ENCODE measurements at places on chromosomes 11 and 22. TPM values are rescaled to one million over a fixed set of nuclear protein-coding genes. Genes with fewer than 3 reads are reported as not detected.

DNA sequence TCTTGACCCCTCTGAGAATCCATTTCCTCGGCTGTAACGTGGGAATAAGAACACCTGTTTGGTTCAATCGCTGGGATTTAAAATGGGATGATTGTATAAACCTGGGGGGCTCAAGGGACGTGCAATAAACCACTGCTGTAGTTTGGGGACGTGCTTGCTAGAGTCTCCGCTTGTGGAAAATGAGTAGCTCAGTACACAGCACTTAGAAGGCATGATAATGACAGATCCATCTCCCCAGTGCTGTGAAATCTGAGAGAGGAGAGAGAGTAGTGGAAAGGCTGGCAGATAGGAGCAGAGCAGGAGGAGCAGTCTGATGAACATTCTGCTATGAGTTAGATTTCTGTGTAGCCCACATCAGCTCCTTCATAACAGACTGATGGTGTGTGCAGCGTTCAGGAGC is 256.5 kb downstream of the MN1 start:
- DNase-seq, result no peak

DEFB131B gene
- polyA plus RNA-seq, result not detected

C1QTNF4 gene
- 1.2 TPM for polyA plus RNA-seq

OR5D18 gene
- not detected for polyA plus RNA-seq

SLC1A2 gene
- 0.70 TPM for polyA plus RNA-seq

HBG1 gene
- 0.56 TPM for polyA plus RNA-seq

DNA sequence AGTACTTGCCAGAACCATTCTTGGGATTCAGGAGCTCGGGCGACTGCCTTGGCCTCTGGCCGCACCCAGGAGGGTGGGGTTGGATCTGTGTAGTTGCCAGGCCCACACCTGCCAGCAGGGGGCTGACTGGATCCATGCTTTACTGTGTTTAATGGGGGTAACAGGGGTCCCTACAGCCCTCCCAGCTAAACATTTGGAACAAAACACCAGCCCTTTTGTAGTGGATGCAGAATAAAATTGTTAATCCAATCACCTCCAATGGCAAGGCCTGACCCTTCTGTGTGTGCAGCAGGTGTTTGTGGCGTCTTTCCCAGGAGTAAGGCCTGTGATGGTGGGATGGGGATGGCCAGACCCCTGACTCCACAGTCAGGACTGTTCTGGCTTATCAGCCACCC is 22.5 kb downstream of the SUN2 start:
- DNase-seq, result peak; percentile 24

DNA sequence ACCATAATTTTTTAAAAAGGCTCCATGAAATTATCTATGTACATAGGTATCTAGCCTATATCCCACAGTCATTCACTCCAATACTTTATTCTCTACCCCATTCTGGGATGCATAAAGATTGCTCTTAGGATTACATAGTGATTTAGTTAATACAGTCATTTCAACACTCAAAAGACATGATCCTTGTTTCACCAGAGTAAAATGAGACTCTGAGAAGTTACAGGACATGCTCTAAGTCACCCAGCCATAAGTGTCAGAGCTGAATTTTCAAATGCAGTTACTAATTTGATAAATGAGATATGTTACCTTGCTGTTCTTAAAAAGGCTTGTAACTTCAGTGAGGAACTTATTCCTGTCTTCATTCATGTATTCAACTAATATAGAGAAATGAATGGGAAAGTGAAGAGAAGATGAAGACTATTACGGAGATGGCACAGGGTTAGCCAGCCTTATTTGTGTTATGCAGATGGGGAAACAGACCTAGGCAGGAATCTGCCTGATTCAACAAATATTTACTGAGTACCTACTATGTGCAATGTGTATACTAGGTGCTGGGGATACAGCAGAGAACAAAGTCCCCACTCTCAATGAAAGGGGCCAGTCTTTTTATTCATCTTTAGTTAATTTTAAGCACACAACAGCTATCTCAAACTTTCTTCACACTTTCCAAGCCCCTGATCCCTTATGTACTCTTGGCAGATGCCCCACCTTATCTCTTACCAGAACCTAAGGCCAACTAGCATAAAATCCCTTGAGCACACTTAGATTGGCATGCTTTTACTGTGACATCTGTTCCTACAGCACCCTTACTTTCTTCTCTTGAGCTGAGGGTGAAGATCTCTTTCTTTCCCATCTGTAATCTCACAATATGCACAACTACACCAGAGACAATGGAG is 21.6 kb downstream of the MAPK1 start:
- no peak for DNase-seq

DNA sequence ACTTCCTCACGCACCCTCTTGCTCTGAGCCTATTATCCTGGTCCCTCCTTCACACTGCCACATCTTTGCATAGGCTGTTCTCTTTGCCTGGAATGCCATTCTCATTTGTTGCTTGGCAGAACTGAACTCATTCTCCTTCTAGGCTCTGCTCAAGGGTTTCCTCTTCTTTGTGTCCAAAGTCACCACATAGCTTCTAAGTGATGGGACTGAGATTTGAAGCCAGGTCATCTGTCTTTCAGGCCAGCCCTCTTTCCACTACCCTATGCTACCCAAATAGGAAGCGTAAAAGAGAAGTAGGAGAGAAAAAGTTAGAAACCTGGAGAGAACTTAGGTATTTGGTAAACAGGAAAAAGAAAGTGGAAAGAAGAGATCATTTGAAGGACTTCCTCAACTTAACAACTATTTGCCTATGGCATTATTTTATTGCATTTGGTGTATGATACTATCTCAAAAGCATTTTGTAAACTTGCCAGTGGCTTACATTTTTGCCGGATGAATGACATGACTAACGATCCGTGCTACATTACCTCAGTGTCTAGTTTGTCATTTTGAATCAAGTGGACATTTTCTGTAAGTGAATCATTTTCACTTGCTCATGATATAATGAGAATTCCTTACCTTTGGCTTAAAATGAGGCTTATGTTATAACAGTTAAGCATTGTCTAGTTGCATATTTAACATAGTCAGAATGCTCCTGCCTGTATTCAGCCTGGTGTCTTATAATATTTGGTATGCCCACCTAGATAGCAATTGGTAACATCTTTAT is 18.5 kb downstream of the NF2 start:
- no peak for DNase-seq

GRCh38 chr11:128905345-128906184 is 14.4 kb downstream of the KCNJ5 start:
- peak; percentile 64 for DNase-seq

GRCh38 chr11:86172894-86173293 is 71.7 kb upstream of the EED start:
- DNase-seq, result no peak

KCNJ1 gene
- 0.16 TPM for polyA plus RNA-seq

DNA sequence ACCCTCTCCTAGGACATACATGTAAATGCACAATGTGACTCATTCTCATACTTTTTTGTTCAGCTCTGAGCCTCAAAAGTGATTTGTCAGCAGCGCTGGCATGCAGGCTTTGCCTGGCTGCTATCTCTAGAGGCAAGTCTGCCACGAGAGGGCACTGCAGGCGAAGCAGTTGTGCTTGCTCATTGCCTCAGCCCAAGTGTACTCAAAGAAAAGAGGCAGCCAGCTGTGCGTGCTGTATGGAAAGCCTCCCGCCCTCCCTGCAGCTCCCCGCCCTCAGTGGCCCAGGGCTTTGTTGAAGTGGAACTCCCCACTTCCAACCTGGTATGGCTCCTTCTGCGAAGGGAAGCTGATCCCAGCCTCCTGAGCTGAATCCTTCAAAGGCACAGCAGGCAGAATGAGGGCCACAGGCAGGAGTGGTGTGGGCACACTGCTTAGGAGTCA is 16.3 kb downstream of the SDHAF2 start:
- DNase-seq, result peak; percentile 91

NPTXR gene
- 0.98 TPM for polyA plus RNA-seq

- peak; percentile 36 for DNase-seq
These were observed 38.9 kb downstream of the FZD4 start for GRCh38 chr11:86916330-86916729.

DNA sequence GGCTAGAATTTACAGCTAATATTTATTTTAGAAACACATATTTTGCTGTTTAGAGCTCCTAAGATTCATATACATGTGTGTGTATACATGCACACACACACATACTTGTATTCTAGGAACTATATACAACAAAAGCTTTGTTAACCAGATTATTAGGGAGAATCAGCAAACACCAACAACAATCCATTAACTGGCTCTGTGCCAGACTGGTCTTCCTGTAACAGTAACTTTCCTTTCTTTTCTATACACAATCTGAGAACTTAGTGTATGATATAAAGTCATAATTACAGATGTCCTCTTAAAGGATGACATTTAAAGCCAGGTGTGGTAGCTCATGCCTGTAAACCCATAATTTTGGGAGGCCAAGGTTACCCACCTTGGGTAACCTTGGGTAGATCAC is 49.5 kb upstream of the CLNS1A start:
- DNase-seq, result peak; percentile 6

DNA sequence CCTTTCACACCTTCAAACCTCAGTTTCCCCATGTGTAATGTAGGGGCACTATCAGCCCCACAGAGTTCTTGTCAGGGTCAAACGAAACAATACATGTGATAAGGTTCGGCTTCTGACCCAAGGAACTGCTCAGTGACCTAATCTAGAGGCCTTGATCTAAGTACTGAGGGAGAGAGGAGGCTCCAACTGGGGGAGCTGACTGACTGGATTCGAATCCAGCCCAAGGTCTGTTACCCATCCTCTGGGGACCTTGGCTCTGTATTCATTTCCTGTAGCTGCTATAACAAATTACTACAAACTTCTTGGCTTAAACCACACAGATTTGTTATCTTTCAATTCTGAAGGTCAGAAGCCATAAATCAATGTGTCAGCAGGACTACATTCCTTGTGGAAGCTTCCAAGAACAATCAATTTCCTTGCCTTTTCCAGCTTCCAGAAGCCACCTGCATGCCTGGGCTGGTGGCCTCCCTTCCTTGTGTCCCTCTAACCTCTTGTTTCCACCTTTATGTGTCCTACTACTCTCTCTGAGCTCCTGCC is 10.7 kb upstream of the ANAPC15 start:
- DNase-seq, result no peak

Measured in lung (tissue), 17 donors.